ENCODE measurements at places on chromosomes 13 and 19.

- DNase-seq, result no peak
Observed at GRCh38 chr13:97653443-97654140, 219.6 kb downstream of the RAP2A start.

GRCh38 chr19:38386971-38387549 lies 774 bp downstream of the GGN start:
- DNase-seq, result no peak

- no peak for DNase-seq
Observed at GRCh38 chr19:53960187-53960586, 2.5 kb upstream of the CACNG8 start.

- no peak for DNase-seq
Observed at GRCh38 chr19:543910-544608, at the start of gene GZMM. Gene GZMM, plus strand, starts transcription at chr19:544053. Its CDS starts 19 bp downstream, at chr19:544072.

DNA sequence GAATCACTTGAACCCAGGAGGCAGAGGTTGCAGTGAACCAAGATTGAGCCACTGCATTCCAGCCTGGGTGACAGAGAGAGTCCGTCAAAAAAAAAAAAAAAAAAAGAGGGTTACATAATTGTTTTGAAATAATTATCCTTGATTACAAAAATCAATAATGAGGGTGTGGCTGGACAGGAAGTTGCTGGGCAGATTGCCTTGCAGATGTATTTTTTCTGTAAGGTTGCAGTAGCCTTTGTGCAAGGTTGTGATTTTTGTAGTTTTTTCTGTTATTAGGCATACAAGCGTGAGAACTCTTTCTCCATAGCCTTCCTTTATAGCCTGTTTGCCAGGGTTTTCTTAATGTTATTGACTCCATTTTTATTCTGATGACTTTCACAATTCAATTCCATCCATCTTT lies 40.7 kb upstream of the SIN3B start:
- DNase-seq, result no peak

DNA sequence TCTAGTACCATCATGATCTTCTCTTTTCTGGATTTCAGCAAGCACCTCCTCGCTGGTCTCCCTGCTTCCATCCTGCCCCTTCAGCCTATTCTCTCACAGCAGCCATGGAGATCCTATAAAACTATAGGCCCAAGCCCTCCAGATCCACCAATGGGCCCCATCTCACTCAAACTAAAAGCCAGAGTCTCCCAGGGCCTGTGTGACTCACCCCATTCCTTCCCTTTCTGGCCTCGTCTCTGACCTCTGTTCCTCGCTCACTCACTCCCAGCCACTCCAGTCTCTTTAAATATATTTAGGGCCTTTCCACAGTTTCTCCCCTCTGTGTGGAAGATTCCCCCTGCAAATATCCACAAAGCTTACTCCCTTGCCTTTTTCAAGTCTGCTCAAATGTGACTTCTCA lies 89.7 kb downstream of the HSPH1 start:
- no peak for DNase-seq

DNA sequence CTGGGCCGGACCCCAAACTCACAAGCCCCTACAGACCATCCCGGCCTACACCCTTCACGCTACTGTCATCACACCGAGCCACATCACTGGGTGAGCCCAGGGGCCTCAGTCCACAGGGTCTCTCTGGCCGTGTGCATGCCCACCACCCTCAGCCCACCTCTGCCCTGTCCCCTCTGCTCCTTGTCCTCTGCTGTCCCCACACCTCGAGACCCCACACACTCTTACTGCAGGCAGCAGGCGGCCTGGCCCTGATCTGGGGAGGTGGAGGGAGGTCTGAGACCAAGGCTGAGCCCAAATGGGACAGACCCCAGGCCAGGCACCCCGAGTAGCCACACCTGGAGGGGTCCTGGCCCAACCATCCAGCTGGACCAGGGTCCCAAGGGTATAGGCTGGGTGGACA lies 35.2 kb downstream of the PEPD start:
- DNase-seq, result no peak

DNA sequence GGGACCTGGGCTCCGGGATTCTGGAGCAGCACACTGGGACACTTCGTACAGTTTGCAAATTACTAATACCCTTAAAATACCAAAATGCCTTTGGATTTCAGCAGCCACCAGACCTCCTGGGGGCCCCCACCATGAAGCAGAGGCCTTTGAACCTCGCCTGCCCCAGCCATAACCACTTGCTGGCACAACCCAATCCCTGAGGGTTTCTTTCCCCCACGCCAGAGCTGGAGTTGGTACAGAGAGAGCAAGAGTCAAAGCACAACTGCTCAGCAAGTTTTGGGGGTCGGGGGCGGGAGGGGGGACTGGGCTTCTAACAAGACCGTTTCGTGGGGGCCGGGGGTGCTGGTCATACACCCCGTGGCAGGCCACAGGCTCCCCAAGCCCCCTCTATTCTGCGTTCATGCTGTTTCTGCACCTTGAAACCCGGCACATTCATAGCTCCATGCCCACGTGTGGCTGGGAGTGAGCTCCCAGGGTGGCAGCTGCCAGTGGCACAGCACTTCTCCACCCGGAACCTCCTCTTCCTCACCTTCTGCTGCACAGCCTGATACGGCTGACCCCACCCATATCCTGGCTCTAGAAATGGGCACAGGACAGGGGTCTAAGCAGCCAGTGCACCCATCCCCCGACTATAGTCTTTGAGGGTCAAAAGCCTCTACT lies 17.1 kb downstream of the PLEKHF1 start:
- DNase-seq, result no peak

GRCh38 chr13:36885901-36886300 lies 34.1 kb downstream of the SMAD9 start:
- no peak for DNase-seq

DNA sequence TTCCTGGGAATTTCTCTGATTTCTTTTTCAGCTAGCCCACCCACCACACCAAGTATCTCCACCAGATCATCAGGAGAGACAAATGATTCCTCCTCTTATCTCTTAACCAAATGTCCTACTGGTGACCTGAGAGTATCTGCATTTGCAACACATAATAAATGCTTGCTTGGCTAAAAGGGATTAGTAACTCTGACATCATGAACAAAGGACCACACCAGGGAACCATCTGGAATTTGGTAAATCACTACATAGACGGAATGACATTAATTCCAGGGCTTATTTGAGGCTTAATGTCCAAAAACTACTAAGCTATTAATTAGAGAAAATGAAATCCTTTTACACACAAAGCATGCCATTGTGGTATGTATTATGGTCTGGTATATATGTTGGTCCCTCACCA lies 139.0 kb downstream of the RAP2A start:
- DNase-seq, result no peak

- DNase-seq, result no peak
Observed at GRCh38 chr19:52724701-52725514, 9.9 kb downstream of the ZNF611 start.

DNA sequence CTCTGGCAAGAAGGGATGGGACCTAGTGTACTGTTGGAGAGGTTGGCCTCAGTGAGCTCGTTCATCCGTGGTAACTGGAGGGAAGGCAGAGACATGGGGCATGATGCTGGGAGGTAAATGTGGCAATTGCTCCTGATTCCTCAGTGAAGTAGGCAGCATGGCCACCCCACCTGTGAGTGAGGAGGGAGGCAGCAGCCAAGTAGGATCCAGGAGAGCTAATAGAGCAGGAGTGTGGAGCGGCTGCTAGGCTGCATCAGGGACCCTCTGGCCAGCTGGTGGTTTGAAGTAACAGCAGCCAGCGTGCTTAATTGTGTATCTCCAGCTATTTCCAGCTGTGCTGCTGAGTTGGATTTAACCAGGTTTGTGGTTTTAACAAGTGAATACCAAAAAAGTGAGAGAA lies 24.7 kb downstream of the TM9SF2 start:
- DNase-seq, result no peak

DNA sequence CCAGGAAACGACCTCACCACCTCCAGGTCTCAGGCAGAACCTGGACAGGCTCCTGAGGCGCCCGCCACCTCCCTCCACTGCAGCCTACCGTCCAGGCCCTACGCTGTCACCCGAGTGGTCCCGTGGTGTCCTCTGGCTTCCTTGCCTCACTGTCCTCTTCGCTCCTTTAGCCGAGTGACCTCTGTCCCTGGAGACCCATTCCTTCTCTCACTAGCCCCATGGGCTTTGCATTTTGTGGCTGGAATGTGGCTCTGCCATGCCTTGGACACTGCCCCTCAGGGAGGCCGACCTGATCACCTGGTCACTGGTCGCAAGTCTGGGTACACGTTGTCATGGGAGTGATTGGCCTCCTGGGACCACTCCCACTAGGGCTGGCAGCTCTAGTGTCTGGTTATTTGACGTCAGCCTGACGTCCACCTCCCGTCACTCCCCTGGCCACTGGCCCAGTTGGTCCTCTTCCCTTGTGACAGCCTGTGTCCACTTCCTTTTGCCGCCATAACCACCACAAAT lies 17.9 kb downstream of the SLC25A42 start:
- no peak for DNase-seq

GRCh38 chr13:93422980-93423543 lies 196.5 kb downstream of the GPC6 start:
- no peak for DNase-seq

DNA sequence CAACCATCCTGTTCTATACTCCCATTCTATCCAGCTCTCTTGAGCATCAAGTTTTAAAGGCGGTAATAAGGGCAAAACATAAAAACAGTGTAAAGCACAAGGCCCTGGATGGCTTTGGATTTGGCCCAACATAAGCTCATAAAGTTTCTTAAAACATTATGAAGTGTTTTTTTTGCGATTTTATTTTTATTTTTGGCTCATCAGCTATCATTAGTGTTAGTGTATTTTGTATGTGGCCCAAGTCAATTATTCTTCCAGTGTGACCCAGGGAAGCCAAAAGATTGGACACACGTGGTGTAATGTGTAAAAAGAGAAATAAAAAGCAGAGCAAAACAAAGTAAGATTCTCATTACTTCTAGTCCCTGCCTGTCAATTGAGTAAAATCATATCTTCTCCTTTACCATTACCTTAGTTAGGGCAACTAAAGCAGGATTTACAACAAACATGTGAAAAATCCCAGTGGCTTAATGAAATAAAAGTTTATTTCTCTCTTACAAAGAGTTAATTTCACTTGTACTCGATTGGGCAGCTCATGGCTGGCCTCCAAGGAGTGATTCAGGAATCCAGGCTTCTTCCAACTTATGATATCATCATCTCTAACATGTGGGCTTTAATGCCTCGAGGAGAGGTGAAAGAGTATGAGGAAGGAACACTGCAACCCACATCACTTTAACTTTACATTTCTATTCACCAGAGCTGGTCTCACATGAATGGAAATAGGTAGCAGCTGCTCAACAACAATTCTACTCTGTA lies 725.2 kb upstream of the SLITRK1 start:
- no peak for DNase-seq

DNA sequence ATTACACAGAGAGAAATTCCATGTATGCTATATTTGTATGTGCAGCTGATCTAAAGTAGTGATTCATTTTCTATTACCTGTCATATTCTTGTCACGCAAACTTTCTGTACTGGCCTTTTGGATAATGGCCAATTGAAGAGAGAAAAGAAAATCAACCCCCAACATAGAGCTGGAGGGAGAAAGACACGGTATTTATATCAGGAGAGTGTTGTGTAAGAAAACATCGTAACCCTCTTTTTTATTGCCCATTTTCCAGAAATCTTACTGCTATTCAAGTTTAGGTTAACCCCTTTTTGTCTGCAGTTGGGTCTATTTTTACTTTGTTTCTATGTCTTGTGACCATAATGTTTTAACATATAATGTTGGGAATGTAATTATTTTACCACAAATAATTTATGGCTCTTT lies 27.9 kb downstream of the DGKH start:
- DNase-seq, result no peak

GRCh38 chr19:19319732-19320360 lies 463 bp downstream of the SUGP1 start:
- DNase-seq, result no peak

- no peak for DNase-seq
Observed at GRCh38 chr13:85148009-85148408, 651.2 kb downstream of the SLITRK6 start.

- no peak for DNase-seq
Observed at GRCh38 chr19:14677464-14677863, 2.8 kb upstream of the ADGRE3 start.

DNA sequence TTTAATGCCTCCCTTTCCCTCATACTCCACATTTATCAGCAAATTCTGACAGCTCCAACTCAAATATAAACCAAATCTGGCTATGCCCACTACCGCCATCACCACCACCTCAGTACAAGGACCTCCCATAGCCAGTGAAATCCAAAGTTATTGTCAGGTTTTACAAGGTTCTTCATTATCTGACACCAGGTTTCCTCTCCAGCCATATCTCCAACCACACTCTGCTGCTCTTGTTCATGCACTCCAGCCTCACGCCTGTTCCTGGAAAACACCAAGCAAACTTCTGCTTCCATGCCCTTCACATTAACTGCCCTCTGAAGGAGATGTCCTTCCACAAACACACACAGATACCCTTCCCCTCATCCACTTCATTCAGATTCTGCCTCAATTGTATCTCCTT lies 102.2 kb upstream of the MIR17HG start:
- no peak for DNase-seq

GRCh38 chr13:66967811-66968597 lies 262.1 kb downstream of the PCDH9 start:
- DNase-seq, result no peak

GRCh38 chr13:75469047-75469446 lies 12.9 kb downstream of the TBC1D4 start:
- no peak for DNase-seq

GRCh38 chr13:50684366-50684765 lies 159.1 kb downstream of the DLEU7 start:
- DNase-seq, result no peak

DNA sequence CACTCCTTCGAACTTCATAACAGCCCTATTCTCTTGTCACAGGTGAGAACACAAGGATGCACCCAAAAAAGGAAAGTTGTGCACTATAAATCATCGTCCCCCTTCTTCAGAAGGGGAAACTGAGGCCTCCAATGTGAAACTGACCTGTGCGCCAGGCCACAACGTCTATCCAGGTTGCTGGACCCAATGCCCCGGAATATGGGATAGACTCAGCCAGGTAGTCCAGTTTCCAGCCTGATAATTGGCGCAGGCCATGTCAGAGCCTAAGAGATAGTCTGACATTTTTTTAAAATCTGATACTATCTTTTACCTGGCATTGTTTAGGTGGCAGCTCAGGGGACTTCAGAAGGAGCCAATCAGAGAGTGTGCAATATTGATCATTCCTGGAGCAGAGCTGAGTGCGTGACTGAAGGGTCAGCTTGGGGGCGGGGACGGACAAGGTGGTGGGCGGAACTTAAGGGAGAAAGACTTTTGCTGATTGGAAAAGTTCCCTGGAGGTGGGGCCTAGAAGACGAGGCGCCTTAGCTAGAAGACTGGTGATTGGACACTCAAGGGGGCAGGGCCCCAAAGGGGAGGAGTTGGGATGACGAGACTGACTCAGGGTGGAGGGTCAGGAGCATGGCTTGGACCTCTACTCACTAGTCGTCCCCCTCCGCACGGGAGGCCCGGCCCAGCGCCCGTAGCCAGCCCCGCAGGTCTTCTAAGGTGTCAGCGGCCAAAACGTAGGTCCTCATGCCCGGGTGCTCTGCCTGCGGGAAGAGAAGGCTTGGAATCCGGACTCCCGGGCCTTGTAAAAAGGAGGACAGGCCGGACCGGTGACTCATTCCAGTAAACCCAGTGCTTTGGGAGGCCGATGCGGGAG lies 8.5 kb downstream of the PLEKHA4 start:
- no peak for DNase-seq

Data from breast epithelium (tissue), 4 donors.